ENCODE measurements at places on chromosomes 6 and 20.
A peak's percentile ranks its signal among the peaks of the same experiment; 100 is the strongest.

GRCh38 chr6:25717866-25718740 is 36.4 kb upstream of the SLC17A4 start:
- H3K27ac ChIP-seq, result no peak overlapping the region
- peaks cover 18% of the 10 kb centered on the region for H3K4me1 ChIP-seq
- no peak overlapping the region for H3K4me3 ChIP-seq
- H3K36me3 ChIP-seq, result no peaks in the 10 kb centered on the region

- no peak overlapping the region for H3K4me3 ChIP-seq
- no peaks in the 10 kb centered on the region for H3K27me3 ChIP-seq
- H3K36me3 ChIP-seq, result peaks cover 6% of the 10 kb centered on the region
- DNase-seq, result no peak
- no peaks in the 10 kb centered on the region for H3K4me1 ChIP-seq
Measured at GRCh38 chr6:135358251-135358821, 139.2 kb downstream of the AHI1 start.

GRCh38 chr6:28383235-28384142 is 16.1 kb downstream of the ZSCAN12 start:
- peaks cover 24% of the 10 kb centered on the region for H3K36me3 ChIP-seq
- no peaks in the 10 kb centered on the region for H3K27me3 ChIP-seq
- peaks cover 27% of the 10 kb centered on the region for H3K4me1 ChIP-seq
- peak overlapping the region; percentile 79 for H3K4me3 ChIP-seq
- DNase-seq, result peak; percentile 73
- H3K27ac ChIP-seq, result peak overlapping the region; percentile 97

DNA sequence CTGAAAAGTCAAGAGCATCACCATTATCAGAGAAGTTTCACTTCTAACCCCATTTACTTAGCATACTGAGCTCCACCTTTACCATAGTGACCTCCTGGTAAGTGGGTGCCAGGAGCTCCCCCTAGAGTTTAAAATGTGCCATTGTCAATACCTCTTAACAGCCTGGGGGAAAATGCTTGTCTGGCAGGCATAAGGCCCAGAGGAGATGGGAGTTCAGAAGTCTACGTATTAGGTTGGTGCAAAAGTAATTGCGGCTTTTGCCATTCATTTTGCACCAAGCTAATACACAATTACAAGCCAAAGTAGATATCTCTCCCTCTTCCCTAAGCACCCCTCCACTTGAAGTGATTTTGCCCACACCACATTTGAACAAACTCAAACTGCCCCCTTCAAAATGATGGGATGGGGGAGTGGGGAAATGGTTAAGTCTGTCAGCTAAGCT is 919.0 kb downstream of the KIF16B start:
- H3K4me3 ChIP-seq, result no peak overlapping the region
- H3K4me1 ChIP-seq, result peaks cover 10% of the 10 kb centered on the region
- no peak overlapping the region for H3K27ac ChIP-seq
- no peaks in the 10 kb centered on the region for H3K27me3 ChIP-seq
- no peaks in the 10 kb centered on the region for H3K36me3 ChIP-seq

DNA sequence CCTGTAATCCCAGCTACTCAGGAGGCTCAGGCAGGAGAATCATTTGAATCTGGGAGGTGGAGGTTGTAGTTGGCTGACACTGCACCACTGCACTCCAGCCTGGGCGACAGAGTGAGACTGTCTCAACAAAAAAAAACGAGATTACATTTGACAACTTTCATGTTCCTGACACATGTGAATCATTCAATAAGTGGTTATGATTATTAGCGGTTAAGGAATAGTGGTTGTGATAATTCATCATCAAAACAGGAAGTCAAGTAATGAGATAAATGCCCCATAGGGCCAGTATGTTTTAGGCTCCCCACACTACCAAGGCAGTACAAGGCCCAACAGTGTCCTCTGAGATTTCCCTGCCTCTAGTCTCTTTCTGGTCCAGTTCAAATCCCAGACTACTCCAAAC is 2.5 kb downstream of the HDDC2 start:
- DNase-seq, result no peak
- H3K36me3 ChIP-seq, result peaks cover 29% of the 10 kb centered on the region
- H3K4me3 ChIP-seq, result no peak overlapping the region
- no peaks in the 10 kb centered on the region for H3K27me3 ChIP-seq
- H3K27ac ChIP-seq, result no peak overlapping the region
- H3K4me1 ChIP-seq, result peaks cover 16% of the 10 kb centered on the region

DNA sequence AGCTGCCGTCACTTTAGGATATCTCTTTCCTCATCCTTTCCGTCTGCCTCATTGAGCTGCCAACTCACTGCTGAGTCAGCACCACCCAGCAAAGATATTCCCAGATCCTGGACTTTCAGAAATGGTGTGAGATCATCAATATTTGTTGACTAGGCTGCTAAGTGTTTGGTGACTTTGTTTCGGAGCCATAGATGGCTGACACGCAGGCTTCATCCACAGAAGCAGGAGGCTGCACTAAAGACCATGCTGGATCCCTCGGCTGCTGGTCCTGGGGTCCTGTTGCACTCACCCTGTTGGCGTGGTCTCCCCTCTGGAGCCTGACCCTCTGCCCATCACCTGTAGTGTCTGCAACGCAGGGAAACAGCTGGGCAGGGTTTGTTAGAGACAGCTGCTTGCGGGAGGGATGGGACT is 96.5 kb downstream of the ERMARD start:
- peaks cover 1% of the 10 kb centered on the region for H3K4me1 ChIP-seq
- DNase-seq, result no peak
- H3K27me3 ChIP-seq, result peaks cover 18% of the 10 kb centered on the region
- no peak overlapping the region for H3K4me3 ChIP-seq
- no peaks in the 10 kb centered on the region for H3K36me3 ChIP-seq

DNA sequence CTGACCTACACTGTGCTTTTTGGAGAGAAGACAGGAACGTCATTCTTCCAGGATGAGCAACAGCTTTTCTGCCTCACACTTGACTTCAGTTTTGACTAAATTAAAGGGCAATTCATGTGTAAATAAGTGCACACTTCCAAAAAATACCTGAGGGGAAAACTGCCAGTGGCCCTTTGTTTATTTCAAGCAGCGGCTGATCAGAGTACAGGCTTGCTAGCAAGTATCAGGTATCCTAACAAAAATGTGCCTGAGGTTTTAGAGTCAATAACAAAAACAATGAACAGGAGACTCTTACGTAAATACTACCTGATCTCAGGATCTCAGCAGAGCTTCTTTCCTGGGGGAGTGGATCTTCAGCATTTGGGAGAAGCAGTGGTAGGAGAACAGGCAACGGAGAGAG is 12.4 kb downstream of the LY86 start:
- H3K4me1 ChIP-seq, result peaks cover 12% of the 10 kb centered on the region
- H3K4me3 ChIP-seq, result no peak overlapping the region
- no peak for DNase-seq

- H3K36me3 ChIP-seq, result no peaks in the 10 kb centered on the region
- no peak for DNase-seq
- no peaks in the 10 kb centered on the region for H3K4me1 ChIP-seq
- no peaks in the 10 kb centered on the region for H3K27me3 ChIP-seq
Measured at GRCh38 chr6:168045706-168046620, 33.0 kb downstream of the FRMD1 start.

GRCh38 chr6:44052419-44053023 is 74.7 kb downstream of the MRPL14 start:
- DNase-seq, result no peak
- no peak overlapping the region for H3K27ac ChIP-seq
- no peaks in the 10 kb centered on the region for H3K27me3 ChIP-seq
- peaks cover 18% of the 10 kb centered on the region for H3K4me1 ChIP-seq
- H3K36me3 ChIP-seq, result no peaks in the 10 kb centered on the region

DNA sequence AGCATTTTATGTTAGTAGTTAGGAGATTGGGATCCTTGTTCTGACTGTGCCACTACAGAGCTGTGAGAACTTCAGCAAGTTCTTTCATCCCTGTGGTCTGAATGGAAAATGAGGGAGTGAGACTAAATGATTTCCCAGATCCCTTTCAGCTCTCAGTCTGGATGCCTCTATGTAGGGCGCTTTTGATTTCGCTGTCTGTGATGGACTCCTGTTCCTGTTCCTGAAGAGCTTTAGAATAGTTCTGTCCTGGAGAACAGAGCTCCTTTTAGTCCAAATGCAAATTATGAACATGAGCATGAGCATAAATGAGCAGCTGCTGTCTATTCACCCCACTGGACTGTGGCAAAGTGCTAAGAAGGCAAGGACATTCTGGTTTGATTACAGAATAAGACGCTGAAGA is 61.4 kb upstream of the NT5E start:
- no peak for DNase-seq
- H3K36me3 ChIP-seq, result no peaks in the 10 kb centered on the region

- peak; percentile 46 for DNase-seq
Measured at GRCh38 chr6:142474531-142475289, 172.9 kb downstream of the ADGRG6 start.

- no peak for DNase-seq
- H3K4me3 ChIP-seq, result no peak overlapping the region
- H3K27me3 ChIP-seq, result no peaks in the 10 kb centered on the region
- peaks cover 6% of the 10 kb centered on the region for H3K4me1 ChIP-seq
Measured at GRCh38 chr20:6265204-6265904, 142.5 kb upstream of the FERMT1 start.

DNA sequence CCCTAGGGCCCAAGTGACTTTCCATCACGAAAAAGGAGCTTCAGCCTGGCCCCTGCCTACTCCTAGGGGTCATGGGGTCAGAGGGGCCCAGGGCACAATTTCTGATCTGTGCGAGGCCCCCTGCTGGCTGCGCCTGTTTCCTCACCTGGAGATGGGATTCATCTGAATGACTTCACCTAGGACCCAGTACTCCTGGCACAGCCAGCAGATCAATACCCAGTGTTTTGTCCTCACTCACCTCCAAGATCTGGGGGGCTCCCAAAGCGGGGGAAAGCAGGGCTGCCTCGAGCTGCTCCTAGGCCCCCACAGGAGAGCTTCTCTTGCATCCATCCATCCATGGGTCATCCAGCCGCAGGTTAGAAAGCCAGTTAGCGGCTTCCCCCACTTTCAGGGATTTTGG is 33.8 kb downstream of the CD40 start:
- no peak overlapping the region for H3K27ac ChIP-seq
- no peaks in the 10 kb centered on the region for H3K36me3 ChIP-seq
- no peak overlapping the region for H3K4me3 ChIP-seq
- DNase-seq, result no peak
- peaks cover 12% of the 10 kb centered on the region for H3K27me3 ChIP-seq
- H3K4me1 ChIP-seq, result no peaks in the 10 kb centered on the region

DNA sequence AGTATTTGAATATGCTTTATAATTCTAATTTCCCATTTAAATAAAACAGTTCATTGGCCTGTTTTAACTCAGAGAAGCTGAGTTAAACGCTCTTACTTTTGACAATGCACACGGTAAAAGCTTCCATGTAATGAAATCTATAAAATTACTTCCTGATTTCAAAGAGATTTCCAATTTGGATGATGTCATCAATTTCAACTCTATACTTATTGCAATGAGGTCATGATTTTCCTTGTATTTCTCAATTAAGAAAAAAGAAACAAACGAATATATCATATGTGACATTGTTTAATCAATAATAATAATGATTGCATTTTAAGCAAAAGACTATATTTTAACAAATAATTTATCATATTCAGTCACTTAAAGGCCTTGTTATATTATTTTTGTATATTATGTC is 926.1 kb upstream of the MANEA start:
- H3K36me3 ChIP-seq, result peaks cover 2% of the 10 kb centered on the region
- H3K4me1 ChIP-seq, result peaks cover 6% of the 10 kb centered on the region
- no peak overlapping the region for H3K27ac ChIP-seq
- DNase-seq, result no peak

GRCh38 chr6:157258878-157259277 is 64.4 kb downstream of the TMEM242 start:
- no peak overlapping the region for H3K27ac ChIP-seq
- no peaks in the 10 kb centered on the region for H3K4me1 ChIP-seq
- DNase-seq, result no peak
- no peak overlapping the region for H3K4me3 ChIP-seq
- peaks cover 19% of the 10 kb centered on the region for H3K27me3 ChIP-seq

GRCh38 chr20:17759449-17759848 is 59.7 kb downstream of the BANF2 start:
- no peak overlapping the region for H3K27ac ChIP-seq
- H3K4me1 ChIP-seq, result peaks cover 8% of the 10 kb centered on the region
- no peaks in the 10 kb centered on the region for H3K36me3 ChIP-seq

DNA sequence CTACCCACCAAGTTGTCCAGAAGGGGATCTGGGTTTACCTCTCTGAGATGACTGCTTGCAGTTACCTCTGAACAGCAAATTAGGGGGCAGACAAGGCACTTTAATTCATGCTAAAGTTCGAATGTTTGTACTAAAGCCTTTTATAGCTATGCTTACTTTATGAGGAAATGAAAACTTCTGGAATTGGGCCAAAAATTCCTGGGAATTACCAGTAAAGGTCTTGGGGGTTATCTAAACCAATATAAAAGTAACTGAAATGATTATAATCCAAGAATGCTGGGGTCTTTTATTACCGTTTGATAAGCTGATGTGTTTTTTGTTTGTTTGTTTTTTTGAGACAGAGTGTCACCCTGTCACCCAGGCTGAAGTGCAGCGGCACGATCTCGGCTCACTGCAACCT is 7.9 kb upstream of the LZTS3 start:
- H3K27ac ChIP-seq, result no peak overlapping the region
- peaks cover 10% of the 10 kb centered on the region for H3K4me1 ChIP-seq
- DNase-seq, result no peak
- H3K27me3 ChIP-seq, result no peaks in the 10 kb centered on the region

- no peak overlapping the region for H3K27ac ChIP-seq
- H3K4me3 ChIP-seq, result no peak overlapping the region
- H3K27me3 ChIP-seq, result no peaks in the 10 kb centered on the region
- peaks cover 8% of the 10 kb centered on the region for H3K36me3 ChIP-seq
- no peaks in the 10 kb centered on the region for H3K4me1 ChIP-seq
Measured at GRCh38 chr6:165417278-165417865, 108.0 kb upstream of the C6orf118 start.

DNA sequence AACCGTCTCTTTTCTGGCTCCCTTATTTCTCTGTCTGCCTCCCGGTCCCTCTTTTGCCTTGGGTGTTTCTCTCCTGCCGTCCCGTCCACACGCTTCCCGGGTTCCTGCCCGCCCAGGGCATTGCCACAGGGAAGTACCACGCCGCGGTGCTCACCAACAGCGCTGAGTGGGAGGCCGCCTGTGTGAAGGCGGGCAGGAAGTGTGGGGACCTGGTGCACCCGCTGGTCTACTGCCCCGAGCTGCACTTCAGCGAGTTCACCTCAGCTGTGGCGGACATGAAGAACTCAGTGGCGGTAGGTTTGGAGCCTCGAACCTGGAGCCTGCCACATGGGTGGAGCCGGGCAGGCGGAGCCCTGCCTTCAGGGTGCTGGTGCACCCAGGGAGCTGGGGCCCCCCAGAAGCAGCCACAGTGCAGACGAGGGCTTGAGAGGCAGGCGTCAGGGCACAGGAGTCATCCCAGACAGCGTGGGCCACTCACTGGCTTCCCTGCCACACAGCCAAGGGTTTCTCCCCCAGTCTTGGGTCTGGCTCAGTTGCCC is 21.3 kb downstream of the NPEPL1 start:
- no peaks in the 10 kb centered on the region for H3K27me3 ChIP-seq
- no peak for DNase-seq
- no peak overlapping the region for H3K4me3 ChIP-seq

DNA sequence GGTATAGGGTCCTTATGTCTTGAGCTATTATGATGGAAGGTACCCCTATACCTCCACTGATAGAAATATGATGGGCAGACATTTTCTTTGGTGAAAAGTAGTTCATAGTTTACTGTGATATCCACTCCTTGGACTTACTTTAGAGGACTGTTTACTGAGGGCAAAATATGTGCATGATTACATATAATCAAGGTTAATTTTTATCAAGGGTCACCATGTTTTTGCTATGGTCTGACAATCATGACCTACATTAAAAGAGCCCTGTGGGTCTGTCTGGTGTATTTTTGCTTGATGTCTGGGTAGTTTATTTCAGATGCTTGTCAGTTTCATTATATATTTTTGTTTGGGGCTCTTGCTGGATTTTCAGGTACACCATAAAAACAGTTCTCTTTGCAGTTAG is 40.1 kb downstream of the CDKAL1 start:
- H3K4me1 ChIP-seq, result peaks cover 67% of the 10 kb centered on the region
- peak overlapping the region; percentile 83 for H3K27ac ChIP-seq
- no peaks in the 10 kb centered on the region for H3K27me3 ChIP-seq
- peaks cover 11% of the 10 kb centered on the region for H3K36me3 ChIP-seq
- DNase-seq, result no peak
